ENCODE measurements at places on chromosomes 3 and 15. TPM values are rescaled to one million over a fixed set of nuclear protein-coding genes. Genes with fewer than 3 reads are reported as not detected.

Gene DUOX1
- not detected for total RNA-seq

Gene CSPG4
- total RNA-seq = 1.2 TPM

Gene CPN2
- total RNA-seq = not detected

Gene MYO1E
- 175 TPM for total RNA-seq

Gene ZNF660
- 0.61 TPM for total RNA-seq

Gene GTF2A2
- 28.9 TPM for total RNA-seq

Gene MOBP
- total RNA-seq = not detected

Gene PLA2G4E
- total RNA-seq = not detected

Gene SRGAP3
- not detected for total RNA-seq

Gene SLC22A13
- not detected for total RNA-seq

Gene FBXO22
- 74.9 TPM for total RNA-seq

Gene BBS4
- 11.6 TPM for total RNA-seq

Gene WDR93
- total RNA-seq = not detected

Gene NCKIPSD
- 3.6 TPM for total RNA-seq

All from epithelial cell of umbilical artery (primary cell).